ENCODE measurements at places on chromosomes 7 and 10.

DNA sequence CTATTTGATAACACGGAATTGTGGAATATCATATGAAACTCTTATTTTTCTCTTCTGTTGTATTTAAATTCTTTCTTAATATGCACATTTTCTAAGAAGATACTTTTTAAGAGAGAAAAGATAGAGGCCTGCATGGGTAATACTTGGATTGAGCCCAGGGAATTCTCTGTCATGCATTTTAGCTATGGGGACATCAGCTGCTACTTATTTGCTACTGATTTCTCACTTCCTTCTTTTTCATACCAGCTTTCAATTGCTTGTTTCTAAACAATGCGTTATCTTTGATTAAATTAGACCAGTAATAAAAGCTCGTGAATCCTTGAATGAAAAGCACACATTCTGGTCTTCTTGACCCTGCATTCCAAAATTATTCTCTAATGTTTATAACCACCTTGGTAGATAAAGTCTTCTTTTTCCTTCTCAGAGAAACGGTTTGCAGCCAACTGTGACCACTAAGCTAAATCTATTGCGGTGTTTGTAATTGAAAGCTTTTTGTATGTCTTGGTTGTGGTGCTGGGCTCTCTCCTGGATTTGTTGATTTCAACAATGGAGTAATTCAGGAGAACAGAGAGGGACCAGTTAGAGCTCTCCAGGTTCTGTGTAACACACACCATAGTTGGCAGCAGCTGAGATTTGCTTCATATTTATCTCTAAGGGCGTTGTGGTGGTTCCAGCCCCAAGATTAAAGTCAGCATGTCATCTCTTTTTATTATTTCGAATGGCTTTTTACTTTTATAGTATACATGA is 139.3 kb downstream of the PPP1R9A start:
- no peak for DNase-seq

DNA sequence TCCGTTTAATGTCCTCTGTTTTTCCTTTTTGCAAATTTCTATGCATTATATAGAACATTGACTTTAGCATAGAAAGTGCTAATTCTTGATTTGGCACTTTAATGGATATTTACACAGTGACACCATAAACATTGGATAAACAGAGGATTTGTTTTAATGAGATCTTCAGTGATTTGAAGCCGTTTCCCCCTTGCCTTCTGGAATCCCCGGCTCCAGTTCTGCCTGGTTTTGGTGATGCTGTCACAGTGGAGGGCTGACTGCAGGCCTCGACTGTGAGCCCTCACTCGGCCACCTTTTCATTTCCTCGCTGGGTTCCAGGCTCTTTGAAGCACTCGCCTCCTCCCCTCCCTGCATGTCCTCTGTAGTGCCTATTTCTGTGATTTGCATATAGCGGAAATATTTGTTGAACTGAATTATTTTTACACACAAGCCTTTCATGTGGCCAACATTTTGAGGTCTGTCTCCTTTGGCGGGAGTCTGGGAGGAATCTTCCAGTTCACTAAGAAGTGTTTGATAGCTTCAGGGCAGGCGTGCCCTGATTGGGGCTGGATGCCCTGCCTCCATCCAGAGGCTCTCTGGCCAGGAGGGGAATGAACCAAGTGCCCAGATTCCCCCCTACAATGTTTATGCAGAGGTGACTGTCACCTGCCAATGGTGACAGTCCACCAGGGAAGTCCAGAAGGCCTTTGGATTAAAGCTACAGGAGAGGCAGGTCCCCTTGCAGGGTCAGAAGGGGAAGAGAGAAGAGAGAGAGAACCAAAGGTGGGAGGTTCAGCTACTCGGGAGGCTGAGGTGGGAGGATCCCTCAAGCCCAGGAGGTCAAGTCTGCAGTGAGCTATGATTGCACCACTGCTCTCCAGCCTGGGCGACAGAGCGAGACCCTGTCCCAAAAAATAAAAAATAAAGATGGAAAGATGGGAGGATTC is 67.5 kb downstream of the CUX1 start:
- DNase-seq = peak; percentile 16

DNA sequence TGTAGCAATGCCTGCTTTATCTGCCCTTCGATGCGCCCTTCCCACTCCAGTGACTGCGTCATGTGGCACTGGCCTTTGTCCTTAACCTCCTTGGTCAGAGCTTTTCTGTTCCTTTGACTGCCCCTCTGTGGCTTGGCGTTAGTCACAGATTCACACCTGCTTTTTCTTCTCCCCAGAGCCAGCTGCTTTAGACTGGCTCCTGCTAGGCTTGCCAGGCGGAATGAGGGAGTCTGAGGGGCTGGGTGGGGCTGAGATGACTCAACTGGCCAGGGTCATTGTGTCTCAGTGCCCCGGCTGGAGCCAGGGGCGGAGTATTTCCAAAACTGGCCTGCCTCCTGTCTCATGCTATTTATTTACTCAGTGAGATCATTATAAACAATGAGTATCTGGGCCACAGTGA is 194.1 kb downstream of the EMX2 start:
- DNase-seq = no peak

GRCh38 chr7:49418963-49419362 is 354.5 kb upstream of the VWC2 start:
- DNase-seq = no peak

DNA sequence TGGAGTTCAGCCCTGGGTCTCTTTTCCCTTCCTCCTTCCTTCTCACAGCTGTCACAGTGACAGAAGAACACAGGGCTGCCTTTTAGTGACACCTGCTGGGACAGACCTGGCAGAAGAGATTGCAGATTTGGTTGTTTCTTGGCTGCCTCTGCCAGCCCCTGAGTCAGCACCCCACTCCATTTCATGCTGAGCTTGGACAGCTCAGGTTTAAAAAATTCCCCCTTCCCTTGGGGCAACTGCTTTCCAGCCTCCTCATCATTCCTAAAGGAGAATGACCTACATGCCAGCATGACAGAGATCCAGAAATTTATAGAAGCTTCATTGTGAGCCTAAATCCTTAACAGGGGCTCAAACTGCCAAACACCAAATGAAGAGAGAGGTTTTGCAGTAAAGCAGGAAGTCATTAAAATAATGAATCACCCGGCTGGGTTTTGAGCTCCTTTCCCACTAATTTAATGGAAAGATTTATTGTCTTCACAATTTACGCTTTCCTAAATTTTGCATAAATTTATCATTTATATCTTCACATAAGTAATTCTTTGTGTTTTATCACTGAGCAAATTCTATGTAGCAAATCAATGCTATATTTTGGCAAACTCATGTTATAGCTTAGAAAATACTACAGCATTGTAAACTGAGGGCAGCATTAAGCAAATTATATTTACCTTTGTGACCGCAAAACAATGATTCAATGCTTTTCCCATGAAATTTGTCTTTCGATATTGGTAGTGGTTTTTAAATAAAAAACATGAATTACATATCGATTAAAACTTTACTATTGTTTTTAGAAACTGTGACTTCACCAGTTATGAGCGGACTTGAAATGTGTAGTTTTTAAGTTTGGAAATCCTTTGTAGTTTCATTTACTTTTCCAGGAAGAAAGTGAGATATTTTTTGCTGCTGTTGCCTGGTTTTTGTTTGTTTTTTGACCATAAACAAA is 399.5 kb upstream of the ANKRD30A start:
- no peak for DNase-seq

GRCh38 chr7:50657912-50658311 is 92.7 kb upstream of the DDC start:
- DNase-seq = no peak
